Stimulated activated CD4-positive, alpha-beta T cell treated with anti-CD3 and anti-CD28 coated beads, Interleukin-15, amount 100 ng/mL, for 1 hour (primary cell): ENCODE measurements at places on chromosomes 4 and X.

DNA sequence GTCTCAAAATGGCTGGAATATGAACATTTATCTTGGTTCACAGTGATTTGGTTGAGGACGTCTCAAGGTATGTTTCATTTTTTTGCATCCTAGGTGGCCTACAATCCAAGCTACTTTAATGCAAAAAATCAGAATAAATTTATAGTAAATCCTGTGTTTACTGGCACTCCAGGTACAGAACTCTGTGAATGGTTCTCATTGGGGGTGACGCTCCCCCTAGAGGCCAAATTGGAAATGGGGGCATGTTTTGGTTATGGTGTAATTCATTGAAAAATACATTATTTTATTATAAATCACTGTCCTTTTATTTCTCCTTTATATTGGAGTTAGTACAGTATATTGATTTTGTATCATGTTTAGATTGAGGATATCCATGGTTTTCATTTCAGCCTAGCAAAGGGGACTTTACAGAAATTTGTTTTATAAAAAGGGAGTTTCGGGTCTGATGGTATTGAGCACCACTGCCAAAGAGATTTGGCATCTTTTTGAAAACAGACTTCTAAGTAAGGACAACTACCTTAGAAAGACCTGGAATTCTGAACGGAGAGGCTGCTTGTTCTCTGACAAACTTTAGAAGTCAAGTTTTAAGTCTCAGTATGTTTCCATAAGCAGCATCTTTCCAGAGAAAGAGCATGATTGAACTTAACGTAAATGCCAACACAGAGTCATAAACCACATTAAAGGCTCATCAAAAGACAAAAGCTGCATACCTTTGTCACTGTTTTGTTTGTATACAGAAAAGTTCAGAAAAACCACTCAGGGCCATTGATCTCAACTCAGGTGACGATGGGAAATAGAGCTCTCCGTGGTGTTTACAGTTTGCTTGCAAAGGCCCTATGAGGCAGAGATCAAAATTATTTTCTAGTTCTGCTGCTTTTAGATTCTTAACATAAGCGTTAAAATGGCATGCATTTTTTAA, 19.4 kb downstream of the MTM1 start:
- DNase-seq = peak; percentile 19

DNA sequence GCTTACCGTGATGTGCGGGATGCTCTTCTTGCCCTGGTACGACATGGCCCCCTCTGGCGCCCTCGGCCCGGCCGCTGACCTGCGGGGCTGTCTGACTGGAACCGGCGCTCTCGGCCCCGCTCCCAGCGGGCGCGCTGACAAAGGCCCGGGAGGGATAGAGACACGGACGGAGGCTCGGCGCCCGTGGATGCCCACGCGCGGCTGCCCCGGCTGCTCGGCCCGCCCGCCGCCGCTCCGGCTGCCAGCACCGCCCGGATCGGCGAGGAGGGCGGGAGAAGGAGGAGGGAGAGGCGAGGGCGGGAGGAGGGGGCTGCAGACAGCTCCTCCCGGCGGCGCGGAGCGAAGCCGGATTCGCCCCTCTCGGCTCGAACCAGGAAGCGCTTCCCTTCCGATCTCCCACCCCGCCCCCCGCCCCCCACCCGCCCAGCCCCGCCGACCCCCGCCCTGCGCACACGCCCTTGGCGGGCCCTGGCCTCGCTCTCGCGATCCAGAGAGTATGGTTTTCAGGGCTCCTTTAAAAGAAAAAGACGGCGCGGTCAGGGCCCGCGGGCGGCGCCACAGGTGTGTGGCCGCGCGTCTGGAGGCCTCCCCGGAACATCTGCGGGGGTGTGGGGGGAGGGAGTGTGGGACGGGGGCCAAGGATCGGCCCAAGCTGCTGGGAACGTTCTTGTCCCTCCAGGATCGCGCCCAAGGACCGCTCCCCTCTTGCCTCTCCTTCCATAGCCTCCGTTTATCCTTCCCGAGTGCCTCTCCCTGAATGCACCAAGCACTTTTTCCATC, 4.5 kb downstream of the CRMP1 start:
- no peak for DNase-seq

- DNase-seq = no peak
These were observed 108.6 kb downstream of the ARHGAP6 start for GRCh38 chrX:11557120-11557519.

DNA sequence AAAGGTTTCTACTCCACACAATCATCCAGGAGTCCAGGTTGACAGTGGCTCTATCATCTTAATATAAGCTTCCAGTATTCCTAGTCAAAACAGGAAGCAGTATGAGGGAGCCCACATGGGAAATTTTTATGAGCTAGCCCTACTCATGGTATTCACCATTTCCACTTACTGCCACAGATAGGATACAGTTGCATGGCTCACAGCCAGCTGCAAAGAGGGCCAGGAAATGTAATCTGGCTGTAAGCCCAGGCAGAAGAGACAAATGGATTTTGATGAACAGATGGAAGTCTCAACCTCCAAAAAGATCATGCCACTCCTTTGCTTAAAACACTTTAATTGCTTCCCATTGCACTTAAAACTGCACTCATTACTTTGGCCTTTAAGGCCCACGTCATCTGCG, 150.6 kb downstream of the ADAMTS3 start:
- no peak for DNase-seq

- no peak for DNase-seq
These were observed 649.5 kb upstream of the ATOH1 start for GRCh38 chr4:93179044-93179443.

DNA sequence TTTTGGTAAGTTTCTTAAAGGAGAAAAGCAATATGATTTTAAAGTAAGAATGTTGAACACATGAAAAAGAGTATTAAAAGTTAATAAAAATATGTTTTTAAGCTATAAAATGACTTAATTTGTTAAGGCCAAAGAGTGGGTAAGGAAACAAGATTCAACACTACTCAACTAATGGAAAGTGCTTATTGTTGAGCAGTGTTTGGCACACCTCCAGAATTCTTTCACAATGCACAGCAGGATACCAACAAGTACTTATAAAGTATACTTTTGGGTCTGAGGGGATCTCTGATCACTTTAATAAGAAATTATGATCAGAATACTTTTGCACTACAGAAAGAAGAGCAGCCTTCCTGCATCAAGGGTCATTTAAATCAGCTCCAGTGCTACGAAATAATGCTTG, 5.9 kb downstream of the LAMP2 start:
- no peak for DNase-seq

GRCh38 chr4:33160126-33160525, 2440.0 kb downstream of the PCDH7 start:
- DNase-seq = no peak

DNA sequence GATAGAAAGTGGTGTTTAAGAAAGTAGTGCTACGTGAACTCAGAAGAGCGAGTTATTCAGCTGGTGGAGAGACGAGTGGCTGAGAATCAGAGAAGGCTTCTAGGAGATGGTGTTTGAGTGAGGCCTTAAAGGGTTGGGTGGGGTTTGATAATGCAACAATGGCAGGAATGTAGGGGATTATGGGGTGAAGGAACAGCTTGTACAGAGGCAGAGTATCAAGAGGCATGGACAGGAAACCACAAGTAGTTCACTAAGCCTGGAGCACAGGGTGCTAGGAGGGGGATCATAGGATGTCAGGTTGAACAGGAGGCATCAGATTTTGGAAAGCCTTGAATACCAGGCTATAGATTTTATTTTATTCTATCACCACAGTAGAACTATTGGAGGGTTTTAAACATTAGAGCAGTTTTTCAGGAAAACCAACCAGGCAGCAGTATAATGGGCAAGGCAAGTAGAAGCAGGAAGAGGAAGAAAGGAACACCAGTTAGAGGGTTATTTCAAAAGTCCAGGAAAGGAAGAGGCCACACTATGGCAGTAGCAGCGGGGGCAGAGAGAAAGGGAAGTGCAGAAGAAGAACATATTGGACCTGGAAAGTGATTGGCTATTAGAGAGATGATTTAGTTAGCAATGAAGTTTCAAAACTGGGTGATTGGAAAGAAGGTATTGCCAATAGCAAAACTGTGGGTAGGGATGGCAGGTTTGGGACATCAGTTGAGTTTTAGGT, 99.2 kb downstream of the DOCK11 start:
- DNase-seq = no peak

DNA sequence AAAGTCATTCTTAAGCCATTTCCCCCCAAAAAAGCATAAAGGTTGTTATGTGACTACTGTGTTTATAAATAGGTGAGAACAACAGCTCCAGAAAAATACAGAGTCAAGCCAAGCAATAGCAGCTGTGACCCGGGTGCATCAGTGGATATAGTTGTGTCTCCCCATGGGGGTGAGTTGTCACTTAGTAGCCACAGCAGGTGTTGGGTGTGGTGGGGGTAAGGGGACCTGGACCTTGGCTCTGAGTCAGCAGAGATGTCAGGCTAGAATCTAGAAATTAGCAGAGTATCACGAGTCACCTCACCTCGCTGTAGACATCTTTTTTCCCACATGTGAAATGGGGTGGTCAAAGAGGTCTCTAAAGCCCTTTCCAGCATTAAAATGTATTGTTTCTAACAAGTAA, 42.4 kb downstream of the MOSPD2 start:
- DNase-seq = no peak

GRCh38 chr4:20944451-20944850, 244.2 kb downstream of the PACRGL start:
- no peak for DNase-seq

- no peak for DNase-seq
These were observed 53.6 kb downstream of the BLTP1 start for GRCh38 chr4:122205687-122206086.
